ENCODE measurements at places on chromosomes 3 and 15.

DNA sequence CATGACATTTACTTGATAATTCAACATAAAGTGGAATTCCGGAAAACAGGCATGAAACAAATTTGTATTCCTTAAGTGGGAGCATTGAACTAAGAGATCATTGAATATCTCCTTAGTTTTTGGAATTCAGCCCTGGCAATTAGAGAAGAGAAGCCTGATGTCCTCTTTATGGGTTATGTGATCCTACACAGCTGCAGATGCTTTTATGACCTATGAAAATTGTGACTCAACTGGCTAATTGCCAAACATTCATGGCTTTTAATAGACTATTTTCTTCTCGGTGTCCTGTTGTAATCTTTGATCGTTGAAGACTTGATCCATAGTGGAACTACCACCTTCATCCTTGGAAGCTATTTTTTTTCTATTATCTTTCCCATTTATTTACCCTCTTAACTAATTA, 46.1 kb downstream of the AGBL1 start:
- no peak for DNase-seq

DNA sequence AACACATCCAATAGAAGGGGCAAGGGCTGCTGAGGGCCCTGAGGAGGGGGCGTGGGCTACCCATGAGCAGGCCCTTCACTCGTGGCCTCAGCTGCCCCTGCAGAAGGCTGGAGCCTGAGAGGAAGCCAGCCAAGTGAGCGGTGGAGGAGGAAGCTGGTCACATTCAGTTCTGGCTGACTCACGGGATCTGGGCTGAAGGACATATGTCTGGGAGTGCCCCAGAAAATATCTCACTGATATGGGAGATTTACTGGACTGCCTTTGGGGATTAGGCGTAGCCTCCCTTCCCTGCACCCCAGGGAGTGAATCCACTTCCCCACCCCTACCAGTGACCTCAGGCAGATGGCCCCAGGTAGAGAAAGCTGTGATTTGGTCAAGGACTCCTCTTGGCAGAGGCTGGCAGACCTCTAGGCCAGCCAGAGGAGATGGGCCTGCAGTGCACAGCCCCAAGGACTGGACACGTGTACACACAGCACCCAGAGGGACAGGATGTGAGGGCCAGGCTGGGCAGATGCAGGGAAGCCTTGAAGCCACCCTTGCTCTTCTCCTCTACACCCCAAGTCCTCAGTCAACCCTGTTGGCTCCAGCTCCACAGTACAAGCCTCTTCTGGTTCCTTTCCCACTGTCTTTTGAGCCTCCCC, 14.2 kb upstream of the ANKDD1A start:
- no peak for DNase-seq

DNA sequence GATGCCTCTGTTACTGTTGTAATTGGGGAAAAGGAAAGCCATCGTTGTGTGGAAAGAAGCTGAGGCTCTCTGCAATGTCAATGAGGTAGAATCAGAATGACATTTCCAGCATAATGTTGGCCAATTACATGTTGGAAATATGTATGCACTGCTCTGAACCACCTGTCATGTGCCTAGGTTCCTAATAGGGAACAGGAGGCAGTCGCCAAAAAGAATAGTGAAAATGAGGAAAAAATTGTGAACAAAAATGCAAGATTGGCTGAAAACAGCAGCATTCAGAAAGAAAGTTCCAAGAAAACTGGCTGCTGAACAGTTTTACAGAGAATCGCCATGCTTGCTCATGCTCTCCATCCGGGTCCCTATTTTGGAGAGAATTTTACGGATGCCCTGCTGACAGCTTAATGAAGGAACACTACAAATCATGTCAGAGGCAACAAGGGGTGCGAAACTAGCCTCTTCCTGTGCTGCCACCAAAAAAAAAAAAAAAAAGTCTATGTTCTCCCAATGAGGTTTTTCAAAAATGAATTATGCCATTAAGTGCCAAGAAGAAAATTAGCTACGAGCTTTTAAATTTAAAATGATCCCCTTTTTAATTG, 305.9 kb upstream of the ARRDC4 start:
- DNase-seq = no peak

DNA sequence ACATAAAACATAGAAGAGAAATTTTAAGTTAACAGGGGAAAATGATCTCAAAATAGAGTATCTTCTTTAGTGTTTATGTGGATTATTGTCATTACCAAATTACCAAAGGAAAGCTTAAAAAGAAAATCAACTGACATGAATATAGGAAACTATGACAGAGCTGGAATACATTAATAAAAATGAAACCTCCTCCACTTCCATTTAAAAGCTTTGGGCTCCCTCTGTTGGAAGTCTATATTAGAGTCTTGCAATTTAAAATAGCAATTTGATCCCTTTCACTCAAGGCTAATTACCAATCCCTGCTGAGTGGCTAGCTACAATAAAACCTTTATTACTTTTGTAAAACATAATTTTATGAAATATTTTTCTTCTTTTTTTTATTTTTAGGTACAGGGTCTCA, 61.4 kb upstream of the IMPG2 start:
- DNase-seq = no peak

- no peak for DNase-seq
Measured at GRCh38 chr3:45112939-45113338, 33.2 kb downstream of the CDCP1 start.

- no peak for DNase-seq
Measured at GRCh38 chr3:128598884-128599664, 51.5 kb downstream of the RPN1 start.

All from stimulated activated CD8-positive, alpha-beta memory T cell treated with anti-CD3 and anti-CD28 coated beads, Interleukin-4, amount 100 ng/mL, for 1 hour (primary cell).